ENCODE measurements at places on chromosomes 2 and 18. TPM values are rescaled to one million over a fixed set of nuclear protein-coding genes. Genes with fewer than 3 reads are reported as not detected.

The AGXT gene
- not detected for total RNA-seq

The KCNJ13 gene
- total RNA-seq = not detected

The CABYR gene
- total RNA-seq = 0.64 TPM

The SERPINB10 gene
- total RNA-seq = not detected

The RAD51AP2 gene
- total RNA-seq = under 0.01 TPM

The SPEG gene
- total RNA-seq = 41.5 TPM

The DCAF17 gene
- total RNA-seq = 16.5 TPM

The AQP12B gene
- total RNA-seq = not detected

The CPLX4 gene
- total RNA-seq = not detected

The CCDC85A gene
- total RNA-seq = 0.57 TPM

The PHOSPHO2 gene
- total RNA-seq = 2.1 TPM

The SLC23A3 gene
- 0.06 TPM for total RNA-seq

The CYTIP gene
- total RNA-seq = 1.7 TPM

The EML6 gene
- 0.34 TPM for total RNA-seq

The IL1F10 gene
- total RNA-seq = not detected

The SLC14A1 gene
- 0.34 TPM for total RNA-seq

The ELP2 gene
- 48.2 TPM for total RNA-seq

Measured in LHCN-M2 (cell line).